ENCODE measurements at places on chromosomes 4 and X.

DNA sequence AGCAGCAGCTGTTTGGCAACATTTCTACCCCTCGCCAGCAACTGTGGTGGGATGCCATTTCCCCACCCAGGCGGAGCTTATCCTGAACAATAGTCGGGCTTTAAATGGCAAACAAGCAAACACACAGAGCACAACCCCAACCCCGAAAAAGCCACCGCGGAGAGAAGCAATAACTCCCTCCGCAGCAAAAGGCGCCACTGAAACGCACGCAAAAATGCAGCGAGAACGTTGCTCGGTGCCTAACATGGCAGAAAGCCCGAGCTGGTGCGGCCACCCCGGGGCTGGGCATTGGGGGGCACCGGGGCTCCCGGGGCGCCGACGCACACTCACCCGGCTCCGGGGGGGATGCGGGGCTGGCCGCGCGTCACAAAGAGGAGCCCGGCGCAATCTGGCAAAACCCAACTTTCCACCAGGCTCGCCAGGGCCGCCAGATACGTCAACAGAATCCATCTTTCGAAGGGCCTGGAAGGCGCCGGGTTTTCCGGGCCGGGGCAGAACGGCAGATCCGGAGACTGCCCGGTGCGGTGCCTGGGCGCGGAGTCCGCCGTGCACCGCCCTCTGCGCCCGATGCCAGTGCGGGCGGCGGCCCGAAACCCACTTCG lies 818 bp downstream of the RAI2 start:
- no peak for DNase-seq

GRCh38 chr4:138838251-138838650 lies 177.3 kb upstream of the NOCT start:
- DNase-seq, result no peak

- no peak for DNase-seq
Observed at GRCh38 chr4:76388160-76388908, 32.6 kb downstream of the CCDC158 start.

- DNase-seq, result no peak
Observed at GRCh38 chr4:24544208-24544988, 40.0 kb downstream of the DHX15 start.

DNA sequence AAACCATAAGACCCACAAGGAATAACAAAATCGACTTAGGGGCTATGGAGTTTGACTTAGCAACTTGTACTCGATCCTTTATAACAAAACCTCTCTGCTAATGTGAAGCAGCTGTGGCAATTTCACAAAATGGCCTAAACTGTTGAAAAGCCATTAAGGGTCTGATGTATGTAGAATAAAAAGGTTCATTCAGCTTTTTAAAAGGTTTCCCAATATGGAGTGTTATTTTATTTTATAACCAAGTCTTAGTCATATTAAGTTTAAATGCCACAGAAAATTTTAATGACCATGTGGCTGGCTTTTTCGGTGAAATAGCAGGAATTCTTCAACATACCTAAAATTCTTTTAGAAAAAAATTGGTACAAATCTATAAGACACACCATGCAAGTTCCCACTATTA lies 291.8 kb upstream of the HAND2 start:
- no peak for DNase-seq

GRCh38 chrX:49309401-49309981 lies 6.0 kb downstream of the GAGE10 start:
- no peak for DNase-seq

- DNase-seq, result no peak
Observed at GRCh38 chr4:78737035-78737434, 39.1 kb upstream of the BMP2K start.

GRCh38 chr4:127606823-127607222 lies 25.9 kb upstream of the INTU start:
- DNase-seq, result no peak

GRCh38 chr4:151797131-151797530 lies 36.3 kb upstream of the GATB start:
- DNase-seq, result no peak

DNA sequence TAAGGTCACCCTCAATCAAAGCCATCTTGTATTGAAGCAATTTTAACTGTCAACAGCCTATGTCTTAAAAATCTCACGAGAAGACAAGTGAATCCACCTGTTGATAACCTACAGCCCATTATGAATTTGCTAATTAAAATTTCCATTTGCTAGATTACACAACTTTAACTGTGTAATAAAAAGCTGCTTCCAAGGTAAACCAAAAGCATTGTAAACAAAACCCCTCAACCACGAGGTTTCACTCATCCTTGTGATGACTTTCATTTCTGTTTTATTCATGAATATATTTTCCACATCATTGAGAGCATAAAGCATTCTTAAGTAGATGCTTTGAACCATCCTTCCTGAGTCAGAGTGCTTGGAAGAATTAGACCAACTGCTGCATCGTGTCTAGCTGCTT lies 217.5 kb upstream of the GYPA start:
- DNase-seq, result no peak

- no peak for DNase-seq
Observed at GRCh38 chr4:110418641-110419040, 57.3 kb upstream of the ENPEP start.

- DNase-seq, result no peak
Observed at GRCh38 chrX:123169247-123169901, 14.7 kb upstream of the GRIA3 start.

DNA sequence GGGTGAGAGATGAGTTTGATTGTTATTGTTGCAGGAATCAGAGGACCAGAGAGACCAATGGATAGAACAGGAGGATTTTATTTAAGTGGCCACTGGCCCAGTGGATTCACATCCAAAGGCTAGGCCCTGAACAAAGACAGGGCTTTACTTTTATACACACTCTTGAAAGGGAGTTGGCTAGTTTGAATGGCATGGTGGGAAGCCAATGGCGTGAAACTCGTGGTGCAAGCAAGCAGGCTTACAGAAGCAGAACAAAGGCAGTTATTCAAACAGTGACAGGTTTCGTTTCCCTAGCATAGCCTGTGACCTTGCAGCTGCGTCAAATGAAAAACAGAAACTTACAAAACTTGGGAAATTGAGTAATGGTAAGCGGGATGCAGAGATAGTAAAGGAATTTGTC lies 110.2 kb upstream of the PRDX4 start:
- DNase-seq, result no peak

GRCh38 chr4:10028910-10029309 lies 7.6 kb upstream of the SLC2A9 start:
- DNase-seq, result no peak

GRCh38 chr4:3344596-3344995 lies 51.8 kb downstream of the RGS12 start:
- no peak for DNase-seq

DNA sequence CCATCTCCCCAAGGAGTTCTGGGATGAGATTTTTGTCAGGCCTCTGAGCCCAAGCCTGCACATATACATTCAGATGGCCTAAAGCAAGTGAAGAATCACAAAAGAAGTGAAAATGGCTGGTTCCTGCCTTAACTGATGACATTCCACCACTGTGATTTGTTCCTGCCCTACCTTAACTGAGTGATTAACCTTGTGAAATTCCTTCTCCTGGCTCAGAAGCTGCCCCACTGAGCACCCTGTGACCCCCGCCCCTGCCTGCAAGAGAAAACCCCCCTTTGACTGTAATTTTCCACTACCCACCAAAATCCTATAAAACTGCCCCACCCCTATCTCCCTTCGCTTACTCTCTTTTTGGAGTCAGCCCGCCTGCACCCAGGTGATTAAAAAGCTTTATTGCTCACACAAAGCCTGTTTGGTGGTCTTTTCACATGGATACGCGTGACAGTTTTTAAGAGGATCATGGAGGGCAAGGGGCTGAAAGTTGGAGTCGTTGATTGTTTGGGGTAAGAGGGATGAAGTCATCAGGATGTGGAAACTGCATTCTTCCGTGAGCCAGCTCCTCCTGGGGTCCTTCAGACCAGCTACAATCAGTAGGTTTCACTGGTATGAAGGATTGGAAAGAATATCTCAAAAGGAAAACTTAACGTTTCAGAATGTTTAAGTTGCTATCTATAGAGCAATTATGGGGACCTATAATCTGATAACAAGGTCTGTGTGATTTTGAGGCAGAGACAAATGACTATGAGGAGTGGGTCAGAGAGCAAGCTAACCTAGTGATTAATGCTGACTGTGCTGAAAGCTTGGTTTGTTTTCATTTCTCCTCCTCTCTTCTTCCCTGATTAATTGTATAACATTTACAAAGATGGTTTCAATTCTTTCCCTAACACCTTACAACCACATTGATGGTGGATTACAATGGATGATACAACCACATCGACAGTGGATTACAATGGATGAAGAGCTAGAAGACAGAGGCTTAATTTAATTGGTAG lies 28.6 kb upstream of the MAGEA11 start:
- DNase-seq, result no peak

- no peak for DNase-seq
Observed at GRCh38 chr4:108703966-108704365, 53.6 kb downstream of the OSTC start.

DNA sequence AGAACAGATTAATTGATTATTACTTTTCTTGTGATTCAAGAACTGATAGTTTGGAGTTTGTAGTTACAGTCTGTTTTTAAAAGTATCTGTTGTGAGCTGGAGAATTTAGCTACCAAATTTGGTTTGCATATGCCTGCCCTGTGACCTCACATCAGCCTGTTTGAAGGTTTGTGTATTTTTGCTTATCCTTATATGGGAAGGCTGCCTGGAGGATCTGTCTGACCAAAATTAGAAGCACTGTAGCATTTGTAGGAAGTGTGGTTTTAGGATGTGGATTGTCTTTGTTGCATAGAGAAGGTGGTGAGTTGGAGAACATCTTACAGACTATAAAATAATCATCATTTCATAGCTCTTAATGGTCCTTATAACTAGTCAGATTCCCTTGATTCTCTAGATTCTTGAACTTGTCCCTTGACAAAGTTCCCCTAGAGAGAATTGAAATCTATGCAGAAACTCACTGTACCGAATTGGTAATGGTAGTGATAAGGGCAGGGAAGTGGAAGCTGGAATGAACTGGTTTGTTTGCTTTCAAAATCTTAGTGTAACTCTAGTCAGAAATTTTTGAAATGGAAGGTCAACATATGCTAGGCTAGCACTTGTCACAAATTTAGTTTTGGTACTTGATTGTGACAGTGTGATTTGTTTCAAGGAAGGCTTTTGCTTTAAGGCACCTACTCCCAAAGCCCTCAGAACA lies 57.3 kb downstream of the SH3BGRL start:
- no peak for DNase-seq

- no peak for DNase-seq
Observed at GRCh38 chrX:37752936-37753335, 26.9 kb upstream of the CYBB start.

- DNase-seq, result no peak
Observed at GRCh38 chr4:176498617-176499256, 179.0 kb downstream of the SPCS3 start.

- DNase-seq, result no peak
Observed at GRCh38 chrX:22652596-22652995, 347.2 kb upstream of the DDX53 start.

DNA sequence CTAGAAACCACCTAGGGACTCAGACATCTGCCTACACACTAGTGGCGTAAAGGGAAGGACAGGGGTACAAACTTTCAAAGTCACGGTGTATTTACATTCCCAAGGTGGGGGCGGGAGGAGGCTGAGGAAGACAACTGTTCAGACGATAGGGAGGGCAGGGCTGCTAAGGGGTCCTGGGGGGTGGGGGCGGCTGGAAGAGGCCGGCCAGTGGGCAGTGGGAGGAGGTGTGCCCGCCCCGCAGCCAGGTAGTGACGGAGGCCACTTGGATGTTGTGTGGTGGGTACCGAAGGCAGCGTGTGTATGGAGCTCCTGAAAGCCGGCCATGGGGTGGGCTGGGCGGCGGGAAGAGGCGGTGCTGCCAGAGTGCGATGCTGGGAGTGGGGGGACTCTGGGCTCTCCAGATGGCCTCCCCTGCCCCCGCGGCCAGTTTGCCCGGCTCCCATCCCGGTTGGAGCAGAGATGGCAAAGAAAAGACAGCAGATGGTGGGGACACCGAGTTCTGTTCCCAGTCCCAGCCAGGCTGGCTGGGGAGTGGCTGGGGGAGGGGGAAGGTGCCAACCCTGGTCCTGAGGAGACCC lies 24.2 kb downstream of the L1CAM start:
- no peak for DNase-seq
